ENCODE measurements at places on chromosomes 3 and 15. TPM values are rescaled to one million over a fixed set of nuclear protein-coding genes. Genes with fewer than 3 reads are reported as not detected.

Gene HDC
- 1.2 TPM for total RNA-seq

Gene LRRIQ4
- 1.3 TPM for total RNA-seq

Gene FEZF2
- 0.09 TPM for total RNA-seq

Gene TM4SF4
- total RNA-seq = not detected

Gene FBN1
- 38.6 TPM for total RNA-seq

Gene CKMT1A
- 8.2 TPM for total RNA-seq

Gene TMEM207
- total RNA-seq = not detected

Gene CATSPER2
- 12.8 TPM for total RNA-seq

Gene RASGRP1
- total RNA-seq = 10.2 TPM

Gene FOXL2
- total RNA-seq = 0.45 TPM

All from cerebellum (tissue), 4 donors.